Suppressor macrophage treated with lipopolysaccharide for 4 hours (primary cell): ENCODE measurements at places on chromosomes 13 and 19.

- DNase-seq = no peak
Observed at GRCh38 chr13:76481738-76482137, 404.5 kb downstream of the KCTD12 start.

- peak; percentile 73 for DNase-seq
Observed at GRCh38 chr13:46307554-46307953, 79.5 kb downstream of the RUBCNL start.

GRCh38 chr19:17294051-17294891 lies 9.0 kb downstream of the ABHD8 start:
- DNase-seq = peak; percentile 34

DNA sequence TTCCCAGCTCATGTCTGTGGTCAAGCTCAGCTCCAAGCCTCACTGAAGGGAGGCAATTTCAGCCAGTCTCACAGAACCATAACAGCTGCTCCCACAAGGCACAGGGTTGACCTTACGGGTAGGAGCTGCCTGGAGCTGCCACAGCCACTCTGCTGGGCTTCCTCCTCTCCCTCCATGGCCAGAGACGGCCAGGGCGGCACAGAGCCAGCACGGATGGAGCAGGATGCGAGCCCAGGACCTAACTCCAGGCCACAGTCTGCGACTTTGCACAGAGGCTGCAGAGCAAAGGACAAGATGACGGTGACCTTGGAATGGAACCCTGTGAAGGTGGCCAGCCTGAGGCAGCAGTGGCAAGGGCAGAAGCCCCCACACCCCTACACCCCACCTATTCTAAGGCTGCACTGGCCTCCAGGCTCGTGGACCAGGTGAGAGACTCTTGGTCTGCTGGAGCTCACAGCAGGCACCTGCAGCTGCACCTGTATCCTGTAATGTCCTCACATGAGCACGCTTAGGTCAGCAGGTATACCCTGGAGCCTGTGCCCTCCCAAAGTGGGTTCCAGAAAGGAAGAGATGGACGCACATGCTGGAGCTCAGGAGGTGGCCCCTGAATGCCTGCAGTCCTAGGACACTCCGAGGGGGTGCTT lies 29.6 kb downstream of the ADPRHL1 start:
- no peak for DNase-seq

GRCh38 chr13:90414691-90415596 lies 932.5 kb upstream of the MIR17HG start:
- no peak for DNase-seq

DNA sequence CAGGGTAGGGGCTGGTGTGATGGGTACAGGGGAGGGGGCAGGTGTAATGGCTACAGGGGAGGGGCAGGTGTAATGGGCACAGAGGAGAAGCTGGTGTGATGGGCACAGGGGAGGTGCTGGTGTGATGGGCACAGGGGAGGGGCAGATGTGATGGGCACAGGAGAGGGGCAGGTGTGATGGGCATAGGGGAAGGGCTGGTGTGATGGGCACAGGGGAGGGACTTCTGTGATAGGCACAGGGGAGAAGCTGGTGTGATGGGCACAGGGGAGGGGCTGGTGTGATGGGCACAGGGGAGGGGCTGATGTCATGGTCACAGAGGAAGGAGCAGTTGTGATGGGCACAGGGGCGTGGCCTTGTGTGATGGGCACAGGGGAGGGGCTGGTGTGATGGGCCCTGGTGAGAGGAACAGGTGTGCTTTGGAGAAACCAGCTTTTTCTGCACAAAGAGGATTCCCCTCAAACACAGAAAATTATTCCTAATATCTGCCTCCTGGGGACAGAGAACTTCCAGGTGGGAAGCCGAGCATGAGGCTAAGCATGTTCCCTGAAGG lies 38.6 kb upstream of the POP4 start:
- no peak for DNase-seq

DNA sequence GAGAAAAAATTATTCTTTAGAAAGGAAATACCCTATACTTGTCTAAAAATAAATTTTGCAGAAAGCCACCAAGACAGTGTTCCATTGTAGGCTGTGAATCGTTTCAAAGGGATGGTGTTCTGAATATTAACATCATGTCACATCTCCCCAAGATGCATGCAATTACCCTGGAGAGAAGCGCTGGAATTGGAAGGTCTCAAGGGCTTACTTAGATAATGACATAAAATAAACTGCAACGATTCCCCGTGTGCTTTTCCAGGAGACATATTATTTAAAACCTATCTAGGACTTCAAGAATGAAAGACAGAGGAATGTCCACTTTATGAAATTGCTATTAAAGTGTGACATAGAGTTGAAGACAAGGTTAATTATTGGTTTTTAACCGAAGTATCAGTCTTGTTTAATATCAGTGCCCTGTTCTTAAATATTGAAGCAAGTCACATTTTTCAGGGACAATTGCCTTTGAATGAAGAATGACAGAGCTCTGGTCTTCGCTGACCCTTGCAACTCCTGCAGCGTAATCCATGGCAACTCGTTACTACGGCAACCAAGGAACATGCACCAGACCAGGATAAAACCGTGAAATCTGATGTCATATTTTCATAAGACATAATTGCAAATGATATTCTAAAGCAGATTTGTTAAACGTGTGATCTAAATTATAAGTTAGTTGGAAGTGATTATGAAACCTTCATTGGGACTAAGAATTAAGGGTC lies 91.7 kb downstream of the EFNB2 start:
- no peak for DNase-seq

DNA sequence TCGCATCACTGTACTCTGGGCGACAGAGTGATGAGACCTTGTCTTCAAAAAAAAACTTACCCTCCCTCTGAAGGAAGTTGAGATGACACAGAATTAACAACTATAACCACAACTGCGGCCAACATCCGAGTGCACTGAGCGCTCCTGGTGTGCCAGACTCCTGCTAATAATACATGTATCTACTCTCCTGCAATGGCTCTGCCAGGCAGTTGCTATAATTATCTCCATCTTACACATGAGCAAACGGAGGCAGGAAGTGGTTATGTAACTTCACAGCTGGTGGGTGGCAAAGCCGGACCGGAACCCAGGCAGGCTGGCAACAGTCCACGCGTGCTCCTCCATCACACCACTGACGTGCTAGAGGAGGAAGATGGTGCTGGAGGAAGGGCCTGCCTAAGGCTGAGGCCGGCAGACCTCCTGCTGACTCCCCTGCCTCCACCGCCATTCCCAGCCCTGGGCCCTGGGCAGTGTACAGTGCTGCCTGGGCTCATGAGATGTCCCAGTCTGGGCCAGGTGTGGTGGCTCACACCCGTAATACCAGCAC lies 12.6 kb downstream of the XRCC1 start:
- peak; percentile 82 for DNase-seq

- DNase-seq = no peak
Observed at GRCh38 chr13:60078226-60078625, 85.5 kb downstream of the DIAPH3 start.

DNA sequence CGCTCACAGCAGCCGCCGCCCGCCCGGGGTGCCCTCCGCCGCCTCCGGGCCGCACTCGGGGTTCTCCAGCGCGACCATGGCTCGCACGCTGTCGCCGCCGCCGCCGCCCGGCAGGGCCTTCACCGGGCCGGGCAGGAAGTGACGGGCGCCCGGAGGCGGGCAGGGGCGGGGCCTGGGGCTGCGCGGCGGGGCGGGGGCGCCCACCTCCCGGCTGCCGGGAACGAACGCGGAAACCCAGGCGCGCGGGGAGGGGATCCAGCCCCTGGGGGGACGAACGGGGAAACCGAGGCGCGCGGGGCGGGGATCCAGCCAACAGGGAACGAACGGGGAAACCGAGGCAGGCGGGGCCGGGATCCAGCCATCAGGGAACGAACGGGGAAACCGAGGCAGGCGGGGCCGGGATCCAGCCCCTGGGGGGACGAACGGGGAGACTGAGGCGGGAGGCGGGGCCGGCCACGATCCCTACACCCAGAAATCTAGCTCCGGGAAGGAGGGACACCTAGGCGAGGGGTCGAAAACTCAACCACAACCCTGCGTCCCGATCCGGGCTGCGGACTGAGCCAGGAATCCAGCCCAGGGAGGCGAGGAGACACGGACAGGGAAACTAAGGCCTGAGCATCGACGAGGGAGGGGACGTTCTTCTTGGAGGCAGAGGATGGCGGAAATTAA lies at the start of gene R3HDM4:
Gene R3HDM4 (minus strand): TSS at position 140 of the 669 bp plus-strand sequence. CDS start 62 bp downstream, at position 78.
- DNase-seq = peak; percentile 86

GRCh38 chr19:389255-389934 lies 19.6 kb downstream of the C2CD4C start:
- no peak for DNase-seq

DNA sequence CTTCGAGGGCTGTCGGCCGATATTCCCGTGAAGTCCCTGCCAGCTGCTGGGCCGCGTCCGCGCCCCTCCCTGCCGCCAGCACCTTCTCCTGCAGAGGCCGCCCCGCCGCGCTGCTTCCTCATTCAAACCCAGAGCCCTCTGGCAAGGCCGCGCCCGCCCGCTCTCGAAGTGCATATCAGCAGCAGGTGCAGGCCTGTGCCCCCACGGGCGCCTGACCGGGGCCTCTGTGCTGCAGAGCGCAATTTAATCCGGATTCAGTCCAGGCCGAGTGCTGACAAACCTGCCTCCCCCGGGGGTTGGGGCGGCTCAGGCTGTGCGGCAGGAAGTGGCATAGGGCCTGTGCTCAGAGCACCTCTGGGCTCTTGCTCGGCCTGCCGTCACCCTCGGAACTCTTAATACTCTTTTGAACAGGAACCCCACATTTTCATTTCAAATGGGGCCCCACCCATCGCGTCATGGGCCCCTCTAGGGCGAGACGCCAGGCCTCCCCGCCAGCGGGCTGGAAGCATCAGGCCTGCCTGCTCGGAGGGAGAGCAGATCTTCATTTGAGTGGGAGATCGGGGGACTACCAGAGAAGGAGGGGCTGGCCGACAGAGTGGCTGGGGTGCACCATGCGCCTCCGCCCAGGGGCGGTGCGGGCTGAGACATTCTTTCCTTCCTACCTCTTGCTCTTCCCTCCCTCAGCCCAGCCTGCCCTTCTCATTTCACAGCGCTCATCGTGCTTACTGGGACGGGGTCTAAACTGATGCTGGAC lies 125.7 kb downstream of the TNFRSF19 start:
- DNase-seq = peak; percentile 11

- no peak for DNase-seq
Observed at GRCh38 chr13:79185580-79185979, 220.5 kb downstream of the RBM26 start.

- DNase-seq = peak; percentile 40
Observed at GRCh38 chr13:35979361-35979951, 151.7 kb downstream of the DCLK1 start.

- DNase-seq = no peak
Observed at GRCh38 chr13:83223546-83223945, 658.7 kb downstream of the SLITRK1 start.

GRCh38 chr19:17902701-17903100 lies 30.1 kb upstream of the CCDC124 start:
- no peak for DNase-seq

- DNase-seq = no peak
Observed at GRCh38 chr13:111116856-111117255, 1.7 kb downstream of the ARHGEF7 start.

DNA sequence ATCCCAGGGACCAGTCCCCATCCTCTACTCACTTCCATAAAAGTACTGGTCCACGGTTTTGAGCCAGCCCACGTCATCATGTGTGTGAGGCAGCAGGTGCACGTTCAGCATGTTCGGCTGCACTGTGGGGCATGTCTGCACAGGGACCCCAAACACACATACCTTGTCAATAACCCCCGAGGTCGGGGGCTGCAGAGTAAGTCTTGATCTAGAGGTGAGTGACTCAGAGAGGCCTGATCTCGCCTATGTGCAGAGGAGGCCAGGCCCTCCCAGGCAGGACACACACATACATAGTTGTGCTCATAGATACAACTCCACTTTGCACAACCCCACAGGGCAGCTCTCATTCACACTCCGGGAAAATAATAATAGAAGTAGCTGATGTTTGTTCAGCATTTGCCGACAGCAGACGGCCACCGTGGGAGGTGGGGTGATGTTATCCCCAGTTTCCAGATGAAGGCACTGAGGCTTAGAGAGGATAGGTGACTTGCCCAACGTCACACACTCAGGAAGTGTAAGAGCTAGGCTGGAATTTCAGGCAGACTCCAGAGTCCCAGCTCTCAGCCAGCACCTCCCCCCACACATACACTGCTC lies 774 bp downstream of the MAN2B1 start:
- peak; percentile 41 for DNase-seq

GRCh38 chr19:45790942-45791341 lies 1.7 kb downstream of the DMWD start:
- DNase-seq = peak; percentile 88

- DNase-seq = no peak
Observed at GRCh38 chr19:33823341-33823740, 26.7 kb downstream of the KCTD15 start.

- DNase-seq = peak; percentile 34
Observed at GRCh38 chr13:43303033-43303729, 279.8 kb downstream of the DNAJC15 start.

GRCh38 chr13:28475916-28476725 lies 18.8 kb downstream of the FLT1 start:
- DNase-seq = peak; percentile 80

DNA sequence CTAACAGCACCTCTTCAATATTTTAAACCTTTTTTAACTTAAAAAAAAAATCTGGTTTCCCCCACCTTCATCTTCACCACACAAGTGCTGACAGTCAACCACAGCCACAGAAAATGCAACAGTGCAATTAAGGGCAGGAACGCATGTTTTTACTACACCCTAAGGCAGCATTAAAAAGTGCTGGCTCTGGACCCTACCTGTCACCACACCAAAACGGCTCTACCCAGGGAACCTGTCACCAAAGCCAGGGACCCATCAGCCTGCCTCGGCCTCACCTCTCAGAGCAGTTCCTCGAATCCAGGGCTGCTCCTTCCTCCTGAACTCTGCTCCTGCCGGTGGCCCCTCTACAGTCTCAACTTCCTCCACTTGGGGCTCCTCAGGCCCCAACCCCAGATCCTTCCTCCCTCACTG lies 22.5 kb upstream of the SLC35E1 start:
- no peak for DNase-seq

- no peak for DNase-seq
Observed at GRCh38 chr13:80313668-80314256, 27.2 kb downstream of the SPRY2 start.

DNA sequence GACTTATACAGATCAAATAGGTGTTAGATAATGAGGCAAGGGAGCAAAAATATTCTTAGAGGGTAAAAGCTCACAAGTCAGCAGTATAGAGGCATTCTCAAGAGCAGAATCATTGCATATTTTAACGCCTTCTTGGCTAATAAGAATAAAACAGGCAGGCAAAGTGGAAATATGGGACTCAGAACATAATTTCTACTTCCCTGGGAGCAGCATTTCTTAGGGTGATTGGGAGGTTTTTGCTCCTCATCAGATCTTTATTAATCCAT lies 39.6 kb downstream of the LHFPL6 start:
- no peak for DNase-seq

- DNase-seq = peak; percentile 9
Observed at GRCh38 chr19:29806098-29806866, 5.5 kb upstream of the CCNE1 start.

GRCh38 chr13:66513728-66514127 lies 716.4 kb downstream of the PCDH9 start:
- peak; percentile 5 for DNase-seq

- no peak for DNase-seq
Observed at GRCh38 chr13:45925151-45925550, 73.6 kb upstream of the SIAH3 start.

- no peak for DNase-seq
Observed at GRCh38 chr13:24180750-24181377, 20.3 kb downstream of the SPATA13 start.
